ENCODE measurements at places on chromosomes 7 and 10.
A peak's percentile ranks its signal among the peaks of the same experiment; 100 is the strongest.

DNA sequence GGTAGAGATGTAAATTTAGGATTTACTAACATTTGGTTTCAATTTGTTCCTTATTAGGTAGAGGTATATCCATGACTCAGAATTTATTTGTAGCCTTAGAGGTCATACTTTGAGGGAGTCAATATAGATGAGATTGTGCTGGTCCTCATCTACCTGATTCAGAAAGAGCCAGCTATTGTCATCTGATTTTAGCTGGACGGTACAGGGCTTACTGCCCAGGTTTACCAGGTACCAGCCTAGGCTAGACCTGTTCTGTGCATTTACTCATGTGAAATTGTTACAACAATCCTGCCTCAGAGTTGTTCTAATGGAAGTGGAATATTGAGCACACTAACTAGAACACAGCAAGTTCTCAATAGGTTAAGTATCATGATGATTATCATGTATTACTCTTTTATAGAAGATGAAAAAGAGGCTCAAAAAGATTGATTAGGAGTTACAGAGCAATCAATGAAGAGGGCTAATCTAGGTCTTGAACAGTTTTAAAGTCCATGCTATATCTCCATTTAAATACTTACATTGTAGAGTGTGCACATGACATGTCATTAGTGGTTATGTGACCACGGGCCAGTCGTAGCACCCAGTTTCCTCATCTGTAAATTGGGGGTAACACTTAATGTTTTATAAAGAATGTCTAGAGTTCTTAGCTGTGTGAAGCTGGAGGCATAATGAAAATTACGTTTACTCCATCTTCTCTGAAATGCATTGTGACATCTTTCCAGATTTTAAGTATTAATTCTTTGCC is 42.1 kb downstream of the TRIM24 start:
- DNase-seq = no peak

DNA sequence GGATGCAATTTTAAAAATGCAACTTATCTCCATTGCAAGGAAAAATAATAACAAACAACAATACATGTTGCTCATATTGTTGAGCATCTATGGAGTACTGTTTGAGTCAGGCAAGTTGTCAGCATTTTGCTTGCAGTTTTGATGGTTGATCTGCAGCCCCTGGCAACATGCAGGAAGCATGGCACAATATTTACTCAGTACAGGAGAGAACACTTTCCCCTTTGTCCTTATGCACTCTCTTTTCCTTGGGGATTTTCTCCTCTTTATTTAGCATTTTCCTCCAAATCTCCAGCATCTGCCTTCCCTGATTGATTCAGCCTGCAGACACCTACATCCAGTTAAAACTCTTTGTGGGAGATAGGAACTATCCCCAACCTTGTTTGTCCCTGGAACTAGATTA is 620.5 kb upstream of the LRRN3 start:
- no peak for DNase-seq

GRCh38 chr10:21078410-21079329 is 181.6 kb upstream of the NEBL start:
- DNase-seq = peak; percentile 59

GRCh38 chr10:113142601-113143362 is 192.7 kb downstream of the TCF7L2 start:
- no peak for DNase-seq

- no peak for DNase-seq
Observed at GRCh38 chr10:44180321-44181168, 204.4 kb downstream of the CXCL12 start.

DNA sequence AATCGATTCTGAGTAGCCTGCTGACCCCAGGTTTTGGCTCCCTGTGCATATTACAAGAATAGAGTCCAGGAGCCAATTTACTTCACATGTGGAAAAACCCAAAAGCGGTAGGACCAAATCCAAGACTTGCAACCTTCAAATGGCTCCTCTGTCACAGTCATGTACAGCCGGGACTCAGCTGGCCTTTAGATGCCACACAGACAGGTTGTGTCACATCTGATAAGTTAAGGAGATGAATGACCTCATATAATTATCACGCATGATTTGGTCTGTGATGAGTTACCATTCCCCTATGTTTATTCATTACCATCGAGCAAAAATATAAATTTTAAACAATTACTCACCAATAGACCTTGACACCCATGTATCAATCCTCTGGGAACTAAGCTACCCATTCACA is 14.2 kb downstream of the CACNA2D1 start:
- no peak for DNase-seq

DNA sequence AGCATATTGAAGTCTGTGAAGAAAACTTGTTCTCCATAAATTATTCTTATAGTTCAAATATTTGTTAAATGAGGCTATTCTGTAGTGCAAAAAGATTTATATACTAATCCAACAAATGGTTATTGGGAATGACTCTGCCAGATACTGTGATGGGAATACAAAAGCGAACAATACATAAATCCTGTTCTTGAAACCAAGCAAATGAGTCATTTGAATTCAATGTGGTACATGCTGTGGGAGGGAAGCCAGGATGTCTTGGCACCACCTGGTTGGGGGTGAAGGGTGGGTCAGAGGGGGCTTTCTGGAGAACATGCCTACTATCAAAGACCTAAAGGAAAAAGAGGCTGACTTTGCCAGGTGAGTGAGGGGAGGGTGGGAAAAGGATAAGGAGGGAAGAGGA is 594.2 kb downstream of the CALN1 start:
- no peak for DNase-seq

- DNase-seq = no peak
Observed at GRCh38 chr10:44419790-44420549, 35.1 kb upstream of the CXCL12 start.

- DNase-seq = no peak
Observed at GRCh38 chr10:104099269-104099668, 13.6 kb upstream of the COL17A1 start.

- no peak for DNase-seq
Observed at GRCh38 chr7:167976-168791, 24.2 kb upstream of the FAM20C start.

- no peak for DNase-seq
Observed at GRCh38 chr10:97020452-97021400, 165.0 kb downstream of the SLIT1 start.

DNA sequence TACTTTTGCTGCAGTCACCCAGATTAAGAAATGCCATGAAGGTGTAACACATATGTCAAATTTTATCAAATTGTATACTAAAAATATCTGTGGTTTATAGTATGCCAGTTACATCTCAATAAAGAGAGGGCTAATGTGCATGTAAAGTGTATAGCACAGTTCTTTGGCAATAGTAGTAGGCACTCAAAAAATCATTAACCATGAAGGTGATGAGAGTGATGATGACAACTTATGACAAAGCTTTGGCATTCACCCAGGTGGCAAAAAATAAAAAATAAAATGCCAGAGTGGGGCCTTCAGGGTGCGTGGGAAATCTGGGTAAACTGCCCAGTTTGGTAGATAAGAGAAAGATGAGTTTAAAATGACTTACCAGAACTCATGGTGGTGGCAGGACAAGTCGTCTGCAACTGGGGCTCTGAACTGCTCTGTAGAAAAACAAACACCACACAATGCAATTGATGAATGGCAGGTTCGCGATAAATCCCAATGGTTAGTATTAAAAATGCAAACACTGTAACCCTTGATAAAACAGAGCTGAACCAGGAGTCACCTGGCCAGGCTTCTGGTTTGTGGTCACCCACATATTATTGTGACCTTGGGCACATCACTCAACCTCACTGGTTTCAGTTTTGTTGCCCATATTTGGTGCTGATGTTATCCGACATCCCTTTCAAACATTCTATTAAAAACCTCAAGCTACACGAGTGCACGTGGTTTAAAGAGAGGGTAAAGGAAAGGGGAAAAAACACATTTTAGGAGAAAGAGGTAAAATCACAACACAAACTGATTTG is 120.2 kb downstream of the SORBS1 start:
- DNase-seq = no peak

GRCh38 chr7:17524746-17525145 is 226.3 kb downstream of the AHR start:
- DNase-seq = no peak

DNA sequence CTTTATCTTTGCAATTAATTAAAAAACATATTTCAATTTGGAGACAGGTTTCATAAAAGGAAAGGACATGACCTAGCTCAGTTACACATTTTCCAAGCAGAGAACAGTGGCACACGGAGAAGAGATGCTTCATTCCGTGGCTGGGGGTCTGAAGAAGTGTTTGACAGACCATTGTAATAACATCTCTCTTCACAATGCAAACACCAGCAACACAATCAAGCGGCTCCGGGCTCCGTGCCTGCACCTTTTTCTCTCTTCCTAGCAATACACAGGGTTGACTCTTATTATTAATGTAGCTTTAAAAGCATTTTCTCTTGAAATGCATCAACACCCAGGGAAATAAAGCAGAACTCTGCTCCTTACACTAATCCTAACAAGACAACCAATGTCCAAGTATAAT is 261.0 kb upstream of the AOAH start:
- DNase-seq = no peak

DNA sequence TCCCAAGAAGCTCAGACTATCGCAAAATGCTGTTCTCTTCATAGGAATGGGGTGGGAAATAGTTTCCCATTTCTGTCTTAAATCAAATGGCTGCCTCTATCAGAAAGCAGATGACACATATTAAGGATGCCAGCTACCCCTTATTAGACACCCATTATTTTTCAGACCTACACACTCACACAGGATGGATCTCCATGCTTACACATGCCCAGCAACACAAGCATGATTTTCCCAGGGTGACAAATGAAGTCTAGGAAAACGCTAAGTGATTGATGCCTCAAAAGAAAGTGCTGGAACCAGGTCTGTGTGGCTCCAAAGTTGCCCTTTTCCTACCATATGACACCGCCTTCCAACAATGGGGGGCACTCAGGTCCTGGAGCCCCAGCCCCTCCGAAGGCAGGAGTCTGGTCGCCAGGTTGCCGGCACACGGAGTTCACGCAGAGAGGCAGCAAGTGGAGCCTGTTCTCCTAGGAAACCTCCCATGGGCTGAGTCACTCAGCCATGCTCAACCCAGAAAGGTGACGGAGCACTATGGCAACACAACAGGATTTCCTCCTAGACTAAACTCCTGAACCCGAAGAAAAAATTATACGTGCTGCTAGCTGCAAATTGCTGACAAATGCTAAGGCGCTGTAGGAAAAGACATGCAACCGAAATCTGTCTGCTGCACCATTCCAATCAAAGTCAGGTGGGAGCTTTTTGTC is 19.8 kb downstream of the VOPP1 start:
- DNase-seq = no peak

- no peak for DNase-seq
Observed at GRCh38 chr10:16907687-16908086, 90.5 kb upstream of the RSU1 start.
